ENCODE measurements at places on chromosomes 11 and 22. TPM values are rescaled to one million over a fixed set of nuclear protein-coding genes. Genes with fewer than 3 reads are reported as not detected.

The CEND1 gene
- 0.27 TPM for polyA plus RNA-seq

The HSPB2 gene
- 1.5 TPM for polyA plus RNA-seq

The LARGE2 gene
- 48.2 TPM for polyA plus RNA-seq

The CHCHD10 gene
- polyA plus RNA-seq: 81.2 TPM

- no peaks in the 10 kb centered on the region for H3K36me3 ChIP-seq
- H3K4me1 ChIP-seq: peaks cover 31% of the 10 kb centered on the region
- H3K27ac ChIP-seq: no peak overlapping the region
- no peaks in the 10 kb centered on the region for H3K27me3 ChIP-seq
- DNase-seq: no peak
- no peak overlapping the region for H3K4me3 ChIP-seq
Measured at GRCh38 chr22:40190501-40190900, 12.8 kb downstream of the TNRC6B start.

GRCh38 chr11:48001438-48002021 lies 21.2 kb downstream of the PTPRJ start:
- no peak for DNase-seq
- H3K36me3 ChIP-seq: no peaks in the 10 kb centered on the region
- no peaks in the 10 kb centered on the region for H3K4me1 ChIP-seq

DNA sequence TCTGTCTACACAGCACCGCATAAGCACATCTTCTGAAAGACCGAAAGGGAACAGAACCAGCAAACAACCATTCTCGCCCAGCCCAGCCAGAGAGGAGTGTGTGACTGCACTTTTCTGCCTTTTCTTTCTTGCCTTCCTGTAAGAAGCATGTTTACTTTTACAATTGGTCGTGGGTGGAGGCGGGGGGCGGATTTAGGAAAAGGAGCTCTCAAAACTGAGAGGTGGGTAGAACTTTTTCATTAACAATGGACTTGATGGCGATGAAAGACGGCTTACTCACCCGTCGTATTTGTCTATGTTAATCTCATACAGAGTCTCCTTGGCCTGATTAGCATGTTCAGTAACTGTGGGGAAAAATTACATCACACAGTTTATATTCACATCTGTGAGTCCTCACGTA lies 27.2 kb downstream of the CERK start:
- peaks cover 9% of the 10 kb centered on the region for H3K4me1 ChIP-seq
- H3K27ac ChIP-seq: no peak overlapping the region
- H3K36me3 ChIP-seq: peaks cover 12% of the 10 kb centered on the region
- H3K4me3 ChIP-seq: no peak overlapping the region

- no peak for DNase-seq
- H3K4me3 ChIP-seq: peak overlapping the region; percentile 28
- H3K27me3 ChIP-seq: peaks cover 15% of the 10 kb centered on the region
- H3K36me3 ChIP-seq: no peaks in the 10 kb centered on the region
Measured at GRCh38 chr11:31805037-31805628, 6.0 kb downstream of the PAX6 start.

GRCh38 chr11:68077617-68078582 lies 39.1 kb downstream of the TCIRG1 start:
- no peak for DNase-seq
- H3K36me3 ChIP-seq: no peaks in the 10 kb centered on the region
- no peak overlapping the region for H3K27ac ChIP-seq
- peaks cover 11% of the 10 kb centered on the region for H3K4me1 ChIP-seq
- H3K4me3 ChIP-seq: no peak overlapping the region

- no peak overlapping the region for H3K27ac ChIP-seq
Measured at GRCh38 chr11:73961321-73961720, 10.5 kb downstream of the DNAJB13 start.
